ENCODE measurements at places on chromosomes 6 and 20. TPM values are rescaled to one million over a fixed set of nuclear protein-coding genes. Genes with fewer than 3 reads are reported as not detected.

DNA sequence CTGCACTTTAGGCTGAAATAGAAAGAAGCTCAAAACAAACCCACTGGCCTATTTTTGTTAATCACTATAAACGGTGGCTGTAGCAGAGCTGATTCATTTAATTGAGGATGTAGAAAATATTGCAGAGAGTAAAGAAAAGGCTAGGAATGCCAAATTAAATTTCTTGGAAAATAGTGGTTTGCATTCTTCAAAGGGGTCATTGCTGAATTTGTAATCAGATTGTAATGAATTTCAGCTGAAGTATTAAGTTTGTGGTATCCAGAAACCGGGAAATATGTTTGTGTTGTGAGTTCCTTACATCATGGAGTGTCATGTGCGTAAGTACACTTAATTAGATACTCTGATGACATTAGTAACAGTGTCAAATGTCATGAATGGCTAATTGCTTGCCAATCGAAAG, 203.0 kb downstream of the SAMD5 start:
- DNase-seq = no peak

The TRDN gene
- not detected for total RNA-seq

GRCh38 chr6:72522735-72523141, 99.1 kb upstream of the KCNQ5 start:
- peak; percentile 18 for DNase-seq

DNA sequence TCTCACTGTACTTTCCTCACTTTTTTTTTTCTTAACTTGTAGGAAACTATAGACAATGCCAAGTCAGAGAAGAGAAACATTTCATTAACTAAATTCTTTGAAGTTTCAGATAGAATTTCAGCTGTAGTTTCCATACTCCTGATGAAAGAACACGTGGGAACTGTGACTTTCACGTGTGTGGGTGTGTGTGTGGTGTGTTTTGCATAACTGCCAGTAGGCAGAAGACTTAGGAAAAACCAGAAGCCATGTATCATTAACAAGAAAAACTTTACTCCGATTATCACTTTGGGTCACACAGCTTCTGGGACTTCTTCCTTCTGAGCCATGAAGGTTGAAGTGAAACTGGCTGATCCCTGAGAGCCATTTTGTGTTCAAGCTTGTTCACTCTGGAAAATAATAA, 483.3 kb downstream of the TFAP2B start:
- no peak for DNase-seq

GRCh38 chr20:38537176-38537575, 43.8 kb upstream of the ADIG start:
- DNase-seq = no peak

GRCh38 chr20:24420567-24420966, 48.9 kb upstream of the SYNDIG1 start:
- DNase-seq = no peak

DNA sequence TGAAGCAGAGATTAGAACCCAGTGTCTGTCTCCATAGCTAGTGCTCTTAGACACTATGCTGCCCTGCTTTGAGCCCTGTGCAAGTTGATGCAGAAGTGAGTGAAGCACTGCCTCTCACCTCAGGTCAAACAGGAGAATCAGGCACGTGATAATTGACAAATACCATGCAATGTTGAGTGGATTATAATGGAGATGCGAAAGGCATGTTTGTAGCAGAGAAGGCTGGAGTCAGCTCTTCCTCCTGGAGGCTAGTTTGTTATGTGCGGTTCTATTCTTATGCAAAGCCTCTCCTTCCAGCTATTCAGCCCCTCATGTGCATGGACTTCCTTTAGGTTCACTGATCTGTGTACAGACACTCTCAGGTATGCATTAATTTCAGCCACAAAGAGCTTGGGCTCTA, 108.5 kb downstream of the MANEA start:
- DNase-seq = no peak

GRCh38 chr20:18705490-18705889, 108.1 kb upstream of the SCP2D1 start:
- peak; percentile 94 for DNase-seq

- peak; percentile 43 for DNase-seq
These were observed at the start of gene RAD21L1 for GRCh38 chr20:1225783-1226654. TSS of gene RAD21L1 (plus strand) at chr20:1226044. CDS start at chr20:1228454, 2,410 bp downstream.

DNA sequence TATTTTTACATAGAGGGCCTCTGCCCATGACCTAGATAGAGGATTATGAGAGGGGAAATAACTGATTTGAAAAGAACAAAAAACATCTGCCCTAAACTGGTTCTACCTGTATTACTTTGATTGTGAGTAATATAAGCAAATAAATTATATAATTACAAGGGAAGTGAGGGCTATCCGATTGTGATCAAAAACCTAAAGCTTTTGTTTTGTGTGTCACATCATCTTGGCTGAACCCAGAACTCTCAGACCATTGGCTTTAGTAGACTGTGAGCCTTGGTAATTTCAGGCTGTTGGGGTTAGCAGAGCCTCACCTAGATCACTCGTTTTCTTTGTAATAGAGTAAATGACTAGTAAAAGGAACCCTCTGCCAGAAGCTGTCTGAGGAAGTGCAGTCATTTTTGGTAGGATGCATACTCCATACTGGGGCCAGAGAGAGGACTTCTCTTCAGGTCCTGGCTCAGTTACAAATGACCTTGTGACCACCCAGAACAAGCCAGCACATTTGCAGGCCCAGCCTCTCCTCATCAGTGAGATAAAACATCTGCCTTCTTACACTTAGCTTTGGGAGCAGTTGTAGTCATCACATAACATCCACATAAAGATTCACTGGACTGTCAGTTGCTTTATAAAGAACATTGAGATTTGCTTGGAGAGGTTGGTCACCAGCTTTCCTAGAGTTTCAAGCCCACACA, 13.5 kb downstream of the STK35 start:
- DNase-seq = no peak

DNA sequence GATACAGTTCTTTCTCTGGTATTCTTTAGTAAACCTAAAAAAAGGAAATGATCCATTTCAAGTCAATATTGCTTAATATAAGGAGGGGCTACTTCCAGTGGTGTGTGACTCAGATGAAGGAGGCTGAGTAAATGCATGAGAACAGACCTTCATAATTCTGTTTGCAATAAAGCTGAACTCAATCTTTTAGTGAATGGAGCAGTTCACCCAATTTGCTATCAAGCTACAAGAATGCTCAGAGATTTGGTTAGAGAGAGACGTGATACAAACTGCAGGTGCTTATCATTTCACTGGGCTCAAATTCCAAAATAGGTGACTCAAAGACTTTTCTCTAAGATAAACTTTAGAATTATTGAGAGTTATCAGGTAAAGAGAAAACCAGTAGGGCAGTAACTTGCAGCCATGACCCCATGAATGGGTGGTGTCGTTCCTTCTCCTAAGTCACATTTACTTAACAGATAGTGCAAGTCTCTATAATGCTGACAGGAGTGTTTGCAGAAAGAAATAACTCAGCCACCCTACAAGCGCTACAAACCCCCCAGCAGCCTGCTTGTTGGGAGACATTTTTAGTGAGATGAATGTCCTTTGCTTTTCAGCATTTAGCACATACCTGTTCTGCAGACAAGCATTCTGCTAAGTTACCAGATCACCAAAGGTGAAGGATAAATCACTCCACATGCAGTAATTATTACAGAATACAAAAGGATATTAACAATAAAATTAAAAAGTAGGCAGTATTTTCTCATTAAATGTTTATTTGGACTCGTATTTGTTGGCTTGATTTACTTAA, 16.4 kb upstream of the BLOC1S5 start:
- peak; percentile 70 for DNase-seq
